Renal pelvis (tissue), 12 donors: ENCODE measurements at places on chromosomes 5 and 9. TPM values are rescaled to one million over a fixed set of nuclear protein-coding genes. Genes with fewer than 3 reads are reported as not detected.

- no peak for DNase-seq
Measured at GRCh38 chr9:105251733-105252404, 7.4 kb downstream of the SLC44A1 start.

DNA sequence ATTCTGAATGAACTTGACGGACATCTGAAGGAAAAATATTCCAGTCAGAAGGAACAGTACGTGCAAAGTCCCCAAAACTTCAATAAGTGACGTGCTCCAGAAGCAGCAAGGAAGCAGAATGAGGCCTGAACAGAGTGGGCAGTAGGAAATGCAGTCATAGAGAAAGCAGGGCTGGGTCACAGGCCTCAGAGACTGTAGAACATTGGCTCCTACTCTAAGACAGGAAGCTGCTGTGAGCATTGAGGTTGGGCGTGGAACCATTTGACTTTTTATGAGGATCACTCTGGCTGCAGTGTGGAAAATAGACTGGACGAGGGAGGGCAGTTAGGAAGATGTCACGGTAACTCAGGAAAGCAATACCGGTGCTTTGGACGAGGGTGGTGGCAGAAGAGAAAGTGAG, 64.0 kb downstream of the DOCK8 start:
- no peak for DNase-seq

EQTN gene
- polyA plus RNA-seq: 0.31 TPM

GABRA6 gene
- polyA plus RNA-seq: not detected
